Nephron progenitor cell (in vitro differentiated cells): ENCODE measurements at places on chromosomes 5 and 9.

DNA sequence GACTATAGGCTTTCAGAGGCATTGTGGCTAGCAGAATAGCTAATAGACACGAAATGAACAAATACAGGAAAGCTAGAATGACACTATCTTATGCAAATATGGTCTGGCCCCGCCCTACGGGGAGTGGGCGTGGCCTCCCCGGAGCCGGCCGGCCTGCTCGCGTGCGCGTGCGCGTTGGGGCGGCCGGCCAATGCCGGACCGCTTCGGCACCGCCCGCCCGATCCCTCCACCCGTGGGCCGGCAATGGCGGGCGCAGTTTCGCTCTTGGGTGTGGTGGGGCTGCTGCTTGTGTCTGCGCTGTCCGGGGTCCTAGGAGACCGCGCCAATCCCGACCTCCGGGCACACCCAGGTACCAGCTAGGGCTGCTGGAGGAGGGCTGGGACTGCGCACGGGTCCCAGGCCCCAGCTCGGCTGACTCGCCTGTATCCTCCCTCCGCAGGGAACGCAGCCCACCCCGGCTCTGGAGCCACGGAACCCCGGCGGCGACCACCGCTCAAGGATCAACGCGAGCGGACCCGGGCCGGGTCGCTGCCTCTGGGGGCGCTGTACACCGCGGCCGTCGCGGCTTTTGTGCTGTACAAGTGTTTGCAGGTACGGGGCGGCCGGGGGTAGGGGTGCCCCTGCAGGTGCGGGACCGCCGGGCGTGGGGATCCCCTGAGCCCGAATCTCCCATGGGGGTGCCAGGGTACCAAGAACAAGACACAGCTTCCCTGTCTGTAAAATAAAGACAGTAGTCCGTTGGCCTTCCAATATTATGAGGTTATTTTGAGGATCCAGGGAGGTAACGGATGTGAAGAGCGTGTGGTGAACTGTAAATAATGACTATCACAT is at the start of gene CCDC107:
Gene CCDC107, plus strand, starts transcription at position 156 of the 831 bp plus-strand sequence. Its CDS starts 88 bp downstream, at position 244.
- peak; percentile 89 for DNase-seq

- no peak for DNase-seq
These were observed 5.2 kb upstream of the SLC22A5 start for GRCh38 chr5:132364319-132364718.

DNA sequence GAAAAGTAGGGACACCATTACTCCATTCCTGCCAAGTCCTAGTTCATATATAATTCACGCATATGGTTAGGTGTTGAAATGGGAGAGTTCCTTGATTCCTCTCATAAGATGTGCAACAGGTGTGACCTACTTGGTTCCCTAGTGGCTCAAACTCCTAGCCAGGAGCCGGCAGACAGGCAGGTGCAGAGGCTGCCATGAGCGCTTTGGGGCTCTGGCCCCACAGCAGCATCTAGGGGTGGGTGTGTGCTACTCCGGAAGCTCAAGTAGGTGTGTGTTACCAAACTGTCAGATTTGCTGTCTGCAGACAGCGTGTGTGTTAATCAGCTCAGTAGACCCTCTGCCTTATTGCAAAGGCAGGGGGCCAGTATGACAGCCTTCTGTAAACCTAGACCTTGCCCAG is 1652.4 kb upstream of the ACO1 start:
- no peak for DNase-seq

- no peak for DNase-seq
These were observed 6.2 kb upstream of the F2R start for GRCh38 chr5:76709762-76710161.

DNA sequence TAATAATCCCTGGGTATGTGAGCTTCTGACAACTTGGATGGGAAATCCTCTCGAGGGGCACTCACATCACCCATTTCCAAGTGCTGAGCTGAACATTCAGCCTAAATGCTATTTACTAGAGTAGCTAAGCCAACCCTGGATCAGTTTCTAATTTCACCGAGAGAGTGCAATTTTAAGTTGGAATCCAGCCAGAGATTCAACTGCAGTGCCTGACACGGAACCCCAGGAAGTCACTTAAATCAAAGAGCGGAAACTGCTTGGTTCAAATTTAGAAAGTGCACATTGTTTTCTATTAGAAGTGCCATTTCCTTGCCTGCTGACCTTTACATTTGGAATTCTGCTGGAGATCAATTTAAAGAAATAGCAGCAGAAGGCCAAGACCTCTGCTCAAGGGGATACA is 8.8 kb downstream of the SPRY4 start:
- no peak for DNase-seq

GRCh38 chr5:52457810-52458209 is 329.9 kb upstream of the ITGA1 start:
- no peak for DNase-seq

- DNase-seq = no peak
These were observed 9.5 kb downstream of the MVB12B start for GRCh38 chr9:126335837-126336735.

- no peak for DNase-seq
These were observed 22.5 kb downstream of the ACOT12 start for GRCh38 chr5:81371354-81371876.

DNA sequence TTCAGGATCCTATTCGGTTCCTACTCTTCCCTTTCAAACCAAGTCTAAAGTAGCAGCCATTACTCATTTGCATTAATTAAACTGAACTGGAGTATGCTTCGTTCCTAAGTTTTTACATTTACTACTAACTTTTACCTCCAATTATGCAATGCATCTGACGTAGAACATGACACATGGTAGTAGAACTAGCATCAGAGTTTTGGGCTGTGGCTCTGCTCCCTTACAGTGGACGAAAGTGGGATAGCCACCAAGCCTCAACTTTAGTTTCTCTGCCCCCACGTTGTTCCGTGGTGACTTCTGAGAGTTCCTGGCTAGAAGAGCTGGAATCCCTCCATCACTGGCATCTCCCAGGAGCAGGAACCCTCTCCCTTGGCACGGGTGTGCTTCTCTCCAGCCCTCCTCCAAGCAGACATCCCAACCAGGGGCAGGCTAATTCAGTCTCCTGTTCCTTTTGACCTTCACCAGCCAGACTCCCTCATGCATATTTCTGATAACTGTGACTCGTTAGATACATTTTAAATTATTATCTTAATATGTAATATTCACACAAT is 2.9 kb downstream of the IFNE start:
- DNase-seq = no peak

GRCh38 chr9:33106827-33107621 is 30.6 kb upstream of the SMU1 start:
- DNase-seq = no peak

GRCh38 chr5:42779083-42779482 is 22.5 kb downstream of the CCDC152 start:
- no peak for DNase-seq

- no peak for DNase-seq
These were observed 3.0 kb downstream of the SOWAHA start for GRCh38 chr5:132816083-132816482.

GRCh38 chr5:10935536-10935935 is 174.5 kb upstream of the DAP start:
- DNase-seq = no peak

- DNase-seq = no peak
These were observed 483 bp upstream of the PLPP6 start for GRCh38 chr9:4661611-4662010.

DNA sequence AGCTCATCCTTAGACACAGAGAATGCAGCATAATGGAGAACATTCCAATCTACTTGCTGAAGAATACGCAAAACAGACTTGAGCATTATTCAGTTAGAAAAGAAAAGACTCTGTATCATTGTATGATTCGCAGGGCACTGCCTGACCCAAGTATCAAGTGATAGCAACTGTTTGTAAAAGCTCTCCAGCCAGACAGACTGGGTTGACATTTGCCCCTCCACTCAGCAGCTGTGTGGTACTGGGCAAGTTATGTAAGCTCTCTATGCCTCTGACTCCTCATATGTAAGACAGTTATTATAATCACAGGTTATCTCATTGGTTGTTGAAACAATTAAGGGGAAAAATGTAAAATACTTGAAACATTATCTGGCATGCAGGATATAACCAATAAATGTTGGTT is 505.0 kb downstream of the ELAVL2 start:
- DNase-seq = no peak

- no peak for DNase-seq
These were observed 473 bp upstream of the GABRA1 start for GRCh38 chr5:161847447-161847846.

GRCh38 chr9:35396560-35397215 is 93.2 kb upstream of the RUSC2 start:
- DNase-seq = no peak

DNA sequence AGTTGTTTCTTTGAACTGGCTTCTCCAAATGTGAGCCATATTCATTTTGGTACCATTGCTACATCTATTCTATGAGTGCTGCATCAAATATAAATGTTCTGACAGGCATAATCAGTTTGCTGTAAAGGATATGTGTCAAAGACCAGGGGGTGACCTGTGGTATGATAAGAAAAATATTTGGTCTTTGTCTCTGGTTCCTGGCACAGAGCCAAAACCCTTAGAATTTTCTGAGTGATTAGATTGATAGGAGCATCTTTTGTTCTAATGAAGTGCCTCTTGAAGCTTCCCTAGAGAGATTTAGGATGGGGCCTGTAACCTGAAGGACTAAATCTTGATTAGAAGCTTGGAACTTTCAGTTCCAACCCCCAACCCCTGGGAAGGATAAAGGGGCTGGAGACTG is 256.3 kb downstream of the NNT start:
- no peak for DNase-seq

DNA sequence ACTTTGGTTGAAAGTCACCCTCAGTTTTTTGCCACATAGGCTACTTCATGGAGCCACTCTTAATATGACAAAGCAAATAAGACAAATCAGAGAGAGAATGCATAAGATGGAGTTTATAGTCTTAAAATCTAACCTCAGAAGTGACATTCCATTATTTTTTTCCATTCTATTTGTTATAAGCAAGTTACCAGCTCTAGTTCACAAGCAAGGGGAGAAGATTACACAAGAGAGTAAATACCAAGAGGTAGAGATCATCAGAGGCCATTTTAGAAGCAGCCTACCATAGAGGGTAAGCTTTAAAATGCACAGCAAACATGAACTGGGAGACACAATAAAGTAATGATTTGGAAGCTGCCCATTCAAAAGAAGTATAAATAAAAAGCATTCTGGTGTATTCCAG is 651.3 kb upstream of the MEF2C start:
- no peak for DNase-seq

DNA sequence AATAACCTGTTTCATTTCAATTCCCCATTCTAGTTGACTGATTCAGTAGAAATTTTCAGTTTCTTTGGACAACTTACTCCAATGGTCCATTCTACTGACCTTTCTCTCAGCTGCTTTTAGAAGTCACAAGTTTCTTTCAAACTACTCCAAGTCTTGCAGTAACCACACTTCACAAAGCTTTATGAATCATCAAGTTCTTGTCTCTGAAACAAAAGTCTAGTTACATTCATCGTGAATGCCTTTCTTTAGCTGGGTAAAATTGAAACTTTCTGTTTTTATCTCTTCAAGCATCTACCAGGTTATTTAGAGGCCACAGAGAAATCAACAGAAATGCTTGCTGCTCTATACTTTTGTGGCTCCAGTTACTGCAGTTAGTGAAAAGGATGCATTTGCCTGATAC is 405.4 kb downstream of the TMEM232 start:
- no peak for DNase-seq

DNA sequence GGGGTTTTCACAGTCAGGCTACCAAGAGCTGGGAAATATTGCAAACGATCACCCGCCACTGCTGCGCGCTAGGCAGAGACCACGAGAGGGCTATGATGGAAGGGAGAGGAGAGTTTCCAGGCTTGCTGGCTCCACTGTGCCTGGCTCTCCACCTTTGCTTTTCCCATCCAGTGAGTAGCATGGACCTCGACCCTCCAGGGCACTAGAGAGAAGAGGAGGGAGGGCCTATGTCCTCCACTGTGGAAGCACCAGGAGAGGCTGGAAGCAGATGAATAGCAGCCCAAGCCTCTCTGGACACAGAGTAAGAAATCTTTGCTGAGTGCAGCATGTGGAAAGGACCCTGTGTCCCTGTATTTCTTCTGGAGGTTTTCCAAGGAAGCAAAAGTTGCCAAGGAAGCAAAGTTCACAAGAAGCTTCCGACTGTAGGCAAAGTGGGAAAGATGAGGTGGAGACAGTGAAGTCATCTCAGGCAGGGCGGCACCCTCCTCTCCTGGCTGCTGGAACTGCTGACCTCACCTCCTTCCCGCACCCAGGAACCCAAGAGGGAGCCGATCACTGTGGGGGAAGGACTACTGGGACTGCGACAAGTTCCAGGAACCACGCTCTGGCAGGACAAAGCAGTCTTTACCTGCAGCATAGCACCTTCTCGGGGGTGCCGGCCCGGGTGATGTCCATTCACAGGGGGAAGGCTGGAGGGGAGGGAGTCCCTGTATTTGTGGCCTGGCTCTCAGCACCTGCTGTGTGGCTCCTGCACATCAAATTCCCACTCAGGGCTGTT is 79.6 kb downstream of the CSNK1A1 start:
- no peak for DNase-seq

- DNase-seq = no peak
These were observed 909 bp downstream of the NDFIP1 start for GRCh38 chr5:142109331-142110045.

- no peak for DNase-seq
These were observed 24.2 kb downstream of the TCF7 start for GRCh38 chr5:134138416-134139376.

GRCh38 chr9:114231273-114231672 is 75.9 kb downstream of the COL27A1 start:
- no peak for DNase-seq

DNA sequence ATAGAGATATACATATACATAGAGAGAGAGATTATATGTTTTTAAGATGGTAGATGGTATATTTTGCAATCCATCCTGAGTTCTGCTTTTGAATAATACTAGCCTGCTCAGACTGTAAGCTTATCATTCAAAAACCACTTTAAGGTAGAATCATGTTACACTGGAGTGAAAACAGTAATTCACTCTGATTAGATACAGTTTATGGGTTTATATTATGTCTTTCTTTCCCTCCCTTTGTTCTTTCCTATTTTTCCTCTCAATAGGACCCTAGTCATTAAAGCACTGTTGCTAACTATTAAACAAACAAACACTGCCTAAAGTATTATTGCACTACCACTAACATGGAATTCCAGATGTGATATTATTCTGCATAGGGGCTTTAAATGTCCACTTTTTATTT is 202.0 kb downstream of the ADAMTSL1 start:
- DNase-seq = no peak
